ENCODE measurements at places on chromosomes 2 and 18. TPM values are rescaled to one million over a fixed set of nuclear protein-coding genes. Genes with fewer than 3 reads are reported as not detected.

MAP2 gene
- 51.6 TPM for total RNA-seq

LAMA1 gene
- total RNA-seq = not detected

CXCR2 gene
- not detected for total RNA-seq

MC5R gene
- not detected for total RNA-seq

DNA sequence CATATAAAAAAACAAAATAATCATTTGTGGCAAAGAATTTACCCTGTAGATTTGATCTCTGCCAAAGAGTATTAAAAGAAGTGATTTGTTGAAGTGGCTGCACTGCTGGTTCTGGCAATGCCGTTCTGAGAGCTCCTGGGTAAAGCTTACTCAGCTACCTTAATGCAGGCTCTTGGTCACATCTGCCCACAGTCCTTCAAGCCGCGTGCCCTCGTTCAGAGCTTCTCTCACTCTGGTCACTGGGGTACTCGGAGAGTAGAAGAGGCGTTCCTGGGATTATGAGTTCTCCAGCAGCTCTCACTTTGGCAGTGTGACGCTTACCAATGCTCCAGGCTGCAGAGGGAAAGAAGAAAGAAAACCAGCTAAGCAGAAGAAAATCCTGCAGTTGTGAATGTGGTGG is 57.9 kb downstream of the ACVR1 start:
- H3K4me3 ChIP-seq = no peak overlapping the region
- no peak for DNase-seq
- H3K4me1 ChIP-seq = peaks cover 12% of the 10 kb centered on the region
- no peak overlapping the region for H3K27ac ChIP-seq

- no peaks in the 10 kb centered on the region for H3K4me1 ChIP-seq
- no peaks in the 10 kb centered on the region for H3K36me3 ChIP-seq
- no peak overlapping the region for H3K4me3 ChIP-seq
- H3K27ac ChIP-seq = no peak overlapping the region
Observed at GRCh38 chr2:66889632-66889882, 454.6 kb downstream of the MEIS1 start.

- no peaks in the 10 kb centered on the region for H3K36me3 ChIP-seq
- H3K4me3 ChIP-seq = no peak overlapping the region
- no peak overlapping the region for H3K27ac ChIP-seq
- no peaks in the 10 kb centered on the region for H3K27me3 ChIP-seq
- no peaks in the 10 kb centered on the region for H3K4me1 ChIP-seq
Observed at GRCh38 chr2:234839285-234839684, 112.5 kb upstream of the SH3BP4 start.

DNA sequence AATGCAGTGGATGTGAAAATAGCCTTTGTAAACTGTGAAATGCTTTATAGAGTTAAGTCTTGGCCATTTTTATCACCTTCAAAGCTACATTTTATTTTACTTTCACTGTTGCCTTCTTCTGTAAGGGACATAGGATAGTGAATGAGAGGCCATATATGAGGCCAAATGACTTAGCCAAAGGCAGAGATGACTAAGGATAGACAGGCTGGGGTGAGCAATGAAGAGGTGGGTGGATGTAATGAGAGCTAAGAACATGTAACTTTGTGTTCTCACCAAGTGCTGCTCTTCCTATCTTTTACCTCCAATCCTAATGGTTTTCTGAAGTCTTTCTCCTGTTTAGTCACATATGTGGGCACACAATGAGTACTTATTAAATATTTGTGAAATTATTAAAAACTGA is 101.9 kb downstream of the MBD5 start:
- H3K4me1 ChIP-seq = no peaks in the 10 kb centered on the region
- no peak for DNase-seq
- H3K4me3 ChIP-seq = no peak overlapping the region
- H3K27ac ChIP-seq = no peak overlapping the region
- H3K36me3 ChIP-seq = no peaks in the 10 kb centered on the region

DNA sequence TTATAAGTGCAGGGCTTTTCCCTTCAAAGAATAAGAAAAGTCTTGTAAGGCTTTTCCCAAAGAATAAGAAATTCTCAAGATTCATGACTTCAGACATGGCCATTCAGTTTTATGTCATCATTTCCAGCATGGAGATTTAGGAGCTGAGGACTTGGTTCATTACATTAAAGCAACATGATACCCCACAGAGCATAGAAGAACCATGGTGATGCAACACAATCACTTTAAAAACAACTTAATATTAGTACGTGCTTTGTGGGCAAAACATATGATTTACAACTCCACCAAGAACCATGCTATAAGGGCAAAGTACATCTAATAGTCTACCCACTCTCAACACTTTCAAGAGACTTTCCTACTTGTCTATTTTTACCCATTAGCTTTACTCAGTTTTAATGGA is 214.4 kb downstream of the SRBD1 start:
- H3K27ac ChIP-seq = no peak overlapping the region
- no peaks in the 10 kb centered on the region for H3K4me1 ChIP-seq
- no peak for DNase-seq
- H3K36me3 ChIP-seq = no peaks in the 10 kb centered on the region

- no peak overlapping the region for H3K27ac ChIP-seq
- H3K4me3 ChIP-seq = no peak overlapping the region
- no peaks in the 10 kb centered on the region for H3K27me3 ChIP-seq
- peaks cover 8% of the 10 kb centered on the region for H3K36me3 ChIP-seq
- peaks cover 6% of the 10 kb centered on the region for H3K4me1 ChIP-seq
Observed at GRCh38 chr2:24702800-24703199, 90.4 kb downstream of the PTRHD1 start.

- H3K4me1 ChIP-seq = no peaks in the 10 kb centered on the region
- no peak overlapping the region for H3K27ac ChIP-seq
- no peak for DNase-seq
- H3K27me3 ChIP-seq = no peaks in the 10 kb centered on the region
Observed at GRCh38 chr18:44938720-44939665, 258.3 kb downstream of the SETBP1 start.

- H3K27ac ChIP-seq = no peak overlapping the region
- H3K36me3 ChIP-seq = no peaks in the 10 kb centered on the region
- no peak for DNase-seq
- peaks cover 16% of the 10 kb centered on the region for H3K4me1 ChIP-seq
- no peak overlapping the region for H3K4me3 ChIP-seq
Observed at GRCh38 chr18:63120620-63121019, 198.9 kb downstream of the BCL2 start.

DNA sequence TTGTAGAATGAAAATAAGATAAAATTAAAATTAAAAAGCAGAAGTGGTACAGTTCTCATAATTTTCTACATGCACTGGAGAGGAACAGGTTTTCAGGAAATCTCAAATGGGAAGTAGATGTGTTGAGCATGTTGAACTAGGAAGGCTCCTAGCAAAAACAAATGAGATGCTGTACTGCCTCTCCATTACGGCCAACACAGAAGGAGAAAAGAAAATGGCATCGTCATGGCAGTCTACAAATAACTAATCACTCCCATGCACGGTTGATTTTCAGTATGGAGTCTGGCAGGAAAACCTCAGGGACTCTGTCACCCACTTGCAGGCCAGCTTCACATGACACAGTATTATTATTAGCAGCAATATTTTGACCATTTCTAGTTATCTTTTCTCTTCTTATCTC is 278.7 kb downstream of the NRXN1 start:
- H3K4me3 ChIP-seq = no peak overlapping the region
- DNase-seq = no peak
- H3K27ac ChIP-seq = no peak overlapping the region
- H3K36me3 ChIP-seq = no peaks in the 10 kb centered on the region

- no peak overlapping the region for H3K4me3 ChIP-seq
- no peaks in the 10 kb centered on the region for H3K4me1 ChIP-seq
- H3K27ac ChIP-seq = no peak overlapping the region
- no peak for DNase-seq
- H3K27me3 ChIP-seq = no peaks in the 10 kb centered on the region
- H3K36me3 ChIP-seq = no peaks in the 10 kb centered on the region
Observed at GRCh38 chr2:32825291-32825712, 121.5 kb upstream of the LTBP1 start.

DNA sequence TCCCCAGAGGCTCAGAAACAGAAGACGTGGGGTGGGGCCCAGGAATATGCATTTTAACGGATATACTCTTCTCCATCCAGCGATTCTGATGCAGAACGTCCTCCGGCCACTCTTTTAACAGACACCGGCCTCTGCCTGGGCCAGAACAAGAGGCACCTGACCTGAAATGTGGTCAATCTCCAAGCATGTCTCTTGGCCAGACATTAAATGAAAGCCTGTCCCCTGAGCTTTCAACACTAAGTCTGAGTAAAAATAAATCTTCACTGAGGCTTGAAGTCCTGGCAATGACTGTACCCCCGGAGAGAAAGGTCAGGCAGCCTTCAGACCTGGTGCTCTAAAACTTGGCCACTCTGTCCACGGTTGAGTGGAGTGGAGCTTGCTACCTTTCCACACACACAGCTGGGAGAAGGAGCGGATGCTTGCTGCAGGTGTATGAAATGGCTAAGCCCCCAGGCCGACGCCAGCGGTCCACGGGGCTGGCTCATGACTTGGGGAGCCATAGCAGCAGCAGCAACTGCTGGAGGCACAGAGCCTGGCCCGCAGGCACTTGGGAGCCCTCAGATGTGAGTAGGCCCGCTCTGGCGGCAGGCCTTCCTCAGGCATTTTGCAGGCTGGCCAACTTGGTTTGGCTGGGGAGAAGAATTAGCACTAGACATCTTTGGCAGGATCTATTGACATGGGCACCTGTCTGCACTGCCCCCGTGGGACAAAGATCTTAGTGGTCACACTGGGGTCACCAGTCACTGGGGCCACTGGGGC is 79.7 kb downstream of the TMEM17 start:
- H3K27ac ChIP-seq = no peak overlapping the region
- DNase-seq = no peak
- H3K4me3 ChIP-seq = no peak overlapping the region
- no peaks in the 10 kb centered on the region for H3K36me3 ChIP-seq
- H3K4me1 ChIP-seq = no peaks in the 10 kb centered on the region

DNA sequence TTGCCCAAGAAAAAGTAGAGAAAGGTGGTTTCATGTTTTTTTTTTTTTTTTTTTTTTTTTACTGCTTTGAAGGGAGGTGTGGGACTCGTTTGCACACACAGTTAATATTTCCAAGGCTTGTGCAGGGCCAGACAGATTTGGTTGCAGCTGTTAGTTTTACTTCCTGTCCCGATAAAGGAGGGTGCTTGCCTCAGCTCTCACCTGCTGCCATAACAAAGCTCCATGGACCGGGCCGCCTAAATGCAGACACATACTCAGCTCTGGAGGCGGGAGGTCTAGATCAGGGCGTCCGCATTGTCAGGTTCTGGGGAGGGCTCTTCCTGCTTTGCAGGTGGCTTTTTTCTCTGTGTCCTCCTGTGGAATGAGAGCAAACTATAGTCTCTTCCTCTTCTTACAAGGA is 69.9 kb downstream of the ODC1 start:
- H3K4me3 ChIP-seq = no peak overlapping the region
- H3K4me1 ChIP-seq = no peaks in the 10 kb centered on the region
- no peak for DNase-seq
- H3K27me3 ChIP-seq = no peaks in the 10 kb centered on the region
- no peaks in the 10 kb centered on the region for H3K36me3 ChIP-seq

DNA sequence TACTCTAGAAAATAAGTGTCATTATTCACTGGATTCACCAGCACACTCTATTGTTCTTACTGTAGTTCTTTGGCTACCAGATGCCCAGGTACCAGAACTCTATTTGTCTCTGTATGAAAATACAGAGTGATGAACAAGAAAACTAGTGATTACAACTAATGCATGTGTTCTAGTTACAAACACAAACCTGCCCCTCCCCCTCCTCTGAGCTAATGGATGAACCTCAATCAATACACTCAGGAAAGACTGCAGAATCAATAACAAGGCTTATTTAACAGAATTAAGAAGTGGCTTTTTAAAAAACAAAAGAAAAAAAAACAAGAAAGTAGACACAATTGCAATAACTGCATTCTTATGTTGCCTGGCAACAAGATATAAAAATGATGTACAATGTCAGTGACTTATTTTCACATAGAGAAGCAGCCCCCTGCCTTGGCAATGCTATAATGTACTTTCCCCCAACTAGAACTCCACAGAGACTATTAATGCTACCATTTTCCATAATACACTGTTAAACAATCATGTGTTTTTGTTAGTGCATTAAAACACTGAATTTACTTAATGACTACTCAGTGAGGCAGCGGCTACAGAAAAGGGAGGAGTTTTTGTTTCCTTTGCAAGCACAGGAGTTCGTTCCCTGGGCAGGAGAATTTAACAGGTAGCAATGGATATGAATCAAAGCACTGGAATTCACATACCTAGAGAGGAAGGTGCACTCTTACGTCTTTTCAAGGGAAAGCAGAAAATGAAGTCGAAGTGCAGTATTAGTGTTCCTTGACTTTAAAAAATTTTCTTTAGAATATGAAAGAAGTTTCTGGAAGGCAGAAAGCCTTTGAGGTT is 318.8 kb upstream of the REV1 start:
- peaks cover 11% of the 10 kb centered on the region for H3K4me1 ChIP-seq
- DNase-seq = no peak
- no peak overlapping the region for H3K27ac ChIP-seq
- H3K36me3 ChIP-seq = no peaks in the 10 kb centered on the region

GRCh38 chr2:47336259-47337238 is 66.4 kb upstream of the MSH2 start:
- no peak for DNase-seq
- H3K4me1 ChIP-seq = no peaks in the 10 kb centered on the region
- no peaks in the 10 kb centered on the region for H3K36me3 ChIP-seq
- H3K27me3 ChIP-seq = no peaks in the 10 kb centered on the region
- no peak overlapping the region for H3K27ac ChIP-seq

- H3K4me3 ChIP-seq = no peak overlapping the region
- no peaks in the 10 kb centered on the region for H3K27me3 ChIP-seq
- H3K4me1 ChIP-seq = peaks cover 36% of the 10 kb centered on the region
- no peak overlapping the region for H3K27ac ChIP-seq
- H3K36me3 ChIP-seq = no peaks in the 10 kb centered on the region
Observed at GRCh38 chr2:229254206-229254605, 16.9 kb downstream of the PID1 start.
